Left lobe of liver (tissue), 2 donors: ENCODE measurements at places on chromosomes 5 and 9. TPM values are rescaled to one million over a fixed set of nuclear protein-coding genes. Genes with fewer than 3 reads are reported as not detected.

The PRRT1B gene
- total RNA-seq: 8.5 TPM

The RLN2 gene
- not detected for total RNA-seq

The SEMA4D gene
- 3.9 TPM for total RNA-seq

The TOR4A gene
- total RNA-seq: 3.6 TPM

The UGT3A2 gene
- total RNA-seq: 0.18 TPM

The LMAN2 gene
- 162 TPM for total RNA-seq

The PDE6A gene
- total RNA-seq: not detected

The PCDHGA2 gene
- total RNA-seq: 1.1 TPM

The CFAP157 gene
- total RNA-seq: not detected

The CDHR2 gene
- 87.3 TPM for total RNA-seq

The RORB gene
- 0.05 TPM for total RNA-seq

The PLAA gene
- 12.5 TPM for total RNA-seq

The GPR150 gene
- total RNA-seq: 0.23 TPM

The NOP16 gene
- total RNA-seq: 12.0 TPM

The SLC46A2 gene
- not detected for total RNA-seq

The FOXE1 gene
- not detected for total RNA-seq

The RGMB gene
- total RNA-seq: 6.0 TPM

The MAP1B gene
- total RNA-seq: 3.4 TPM

The ZNF79 gene
- total RNA-seq: 4.2 TPM

The SLC34A3 gene
- total RNA-seq: not detected

The SPACA9 gene
- total RNA-seq: 0.75 TPM
